Activated T-cell treated with anti-CD3 and anti-CD28 coated beads, Interleukin-2, amount 50 U/mL, for 72 hours (primary cell): ENCODE measurements at places on chromosomes 11 and 22. TPM values are rescaled to one million over a fixed set of nuclear protein-coding genes. Genes with fewer than 3 reads are reported as not detected.

DNA sequence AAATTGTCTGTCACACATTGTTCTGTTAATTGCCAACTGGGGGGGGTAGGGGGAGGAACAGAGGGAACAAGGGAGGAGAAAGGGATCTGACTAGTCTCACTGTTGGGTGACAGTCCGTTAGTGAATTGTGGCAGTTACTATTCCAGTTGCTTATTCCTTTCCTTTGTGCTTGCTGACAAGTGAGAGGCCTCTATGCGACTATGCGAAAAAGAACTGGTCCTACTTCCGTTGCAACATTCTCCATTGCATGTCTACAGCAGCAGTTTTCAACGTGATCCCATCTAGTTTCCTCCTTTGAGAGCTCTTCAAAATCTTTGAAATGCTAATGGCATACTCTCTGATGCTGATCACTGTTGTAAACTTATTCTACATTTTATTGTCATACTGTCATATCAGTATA, 672.2 kb downstream of the LRRC4C start:
- no peak overlapping the region for H3K4me3 ChIP-seq
- no peak for DNase-seq
- H3K36me3 ChIP-seq = peaks cover 3% of the 10 kb centered on the region
- H3K27ac ChIP-seq = no peak overlapping the region
- no peaks in the 10 kb centered on the region for H3K27me3 ChIP-seq
- no peaks in the 10 kb centered on the region for H3K4me1 ChIP-seq

OR51D1 gene
- total RNA-seq = not detected

YPEL1 gene
- 2.5 TPM for total RNA-seq

- peak overlapping the region; percentile 7 for H3K27ac ChIP-seq
- peaks cover 84% of the 10 kb centered on the region for H3K4me1 ChIP-seq
- peak overlapping the region; percentile 80 for H3K4me3 ChIP-seq
- DNase-seq = peak; percentile 34
Measured at GRCh38 chr11:96293598-96294021, 49.4 kb downstream of the MAML2 start.

GRCh38 chr22:48511781-48512327, 1315.8 kb downstream of the BRD1 start:
- no peak overlapping the region for H3K4me3 ChIP-seq
- no peaks in the 10 kb centered on the region for H3K4me1 ChIP-seq
- H3K36me3 ChIP-seq = no peaks in the 10 kb centered on the region
- no peak for DNase-seq

DNA sequence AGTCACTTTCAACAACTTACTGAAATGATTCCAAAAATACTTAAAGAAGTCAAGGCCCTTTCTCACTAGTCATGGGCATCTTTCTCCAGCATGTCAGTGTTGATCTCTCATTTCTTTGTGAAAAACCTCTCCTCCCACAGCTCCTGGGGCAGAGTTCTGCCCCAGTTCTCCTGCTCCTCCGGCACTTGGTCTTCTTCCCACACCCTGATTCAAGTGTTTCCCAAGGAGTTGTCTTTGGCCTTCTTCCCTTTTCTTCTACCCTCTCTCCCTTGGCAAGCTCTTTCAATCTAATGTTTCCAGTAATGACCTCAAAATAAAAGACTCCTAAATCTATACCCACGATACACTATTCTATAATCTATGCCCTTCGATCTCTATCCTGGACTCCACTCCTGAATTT, 42.1 kb upstream of the CCDC34 start:
- no peaks in the 10 kb centered on the region for H3K27me3 ChIP-seq
- DNase-seq = no peak
- H3K27ac ChIP-seq = no peak overlapping the region
- no peaks in the 10 kb centered on the region for H3K36me3 ChIP-seq

DNA sequence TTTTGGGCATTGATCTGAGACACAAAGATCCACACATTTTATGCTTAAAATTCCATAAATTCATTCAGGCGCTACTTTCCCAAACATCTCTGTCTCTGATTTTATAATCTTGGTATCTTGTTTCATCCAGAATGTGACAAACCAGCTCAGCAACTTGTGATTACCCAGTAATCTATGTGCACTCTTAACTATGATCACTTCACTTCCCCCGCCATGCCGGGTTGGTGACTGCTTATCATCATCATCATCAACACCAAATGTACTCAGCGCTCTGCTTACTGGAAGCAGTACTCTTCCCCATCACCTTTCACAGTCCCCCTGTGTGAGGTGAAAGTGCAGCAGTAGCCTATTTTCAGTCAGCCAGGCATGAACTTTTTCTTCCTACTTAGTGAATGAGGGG, 15.2 kb upstream of the MMP7 start:
- peaks cover 12% of the 10 kb centered on the region for H3K4me1 ChIP-seq
- no peaks in the 10 kb centered on the region for H3K36me3 ChIP-seq
- no peak overlapping the region for H3K4me3 ChIP-seq
- no peak overlapping the region for H3K27ac ChIP-seq
- H3K27me3 ChIP-seq = no peaks in the 10 kb centered on the region

GRCh38 chr11:34012734-34013133, 38.8 kb upstream of the CAPRIN1 start:
- no peak for DNase-seq
- no peaks in the 10 kb centered on the region for H3K36me3 ChIP-seq
- no peak overlapping the region for H3K27ac ChIP-seq
- H3K4me3 ChIP-seq = no peak overlapping the region
- peaks cover 8% of the 10 kb centered on the region for H3K27me3 ChIP-seq

DNA sequence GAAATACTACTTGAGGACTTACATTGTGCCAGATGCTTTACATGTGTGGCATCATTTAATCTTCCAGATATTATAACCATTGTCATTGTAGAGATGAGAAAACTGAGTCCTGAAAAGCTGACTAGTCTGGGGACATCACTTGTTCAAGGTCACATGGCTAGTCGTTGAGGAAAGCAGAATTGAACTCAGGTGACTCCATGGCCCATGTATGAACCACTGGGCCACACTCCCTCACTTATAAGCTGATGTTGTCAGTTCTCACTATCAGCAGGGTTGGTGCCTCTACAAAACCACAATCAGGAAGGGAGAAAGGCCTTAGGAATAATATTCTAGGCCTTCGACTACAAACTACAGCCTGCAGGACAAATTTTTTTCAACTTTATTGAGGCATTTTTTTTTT, 26.1 kb upstream of the ADA2 start:
- no peaks in the 10 kb centered on the region for H3K36me3 ChIP-seq
- H3K27ac ChIP-seq = no peak overlapping the region
- H3K4me1 ChIP-seq = peaks cover 25% of the 10 kb centered on the region
- H3K27me3 ChIP-seq = no peaks in the 10 kb centered on the region
- DNase-seq = no peak

GRCh38 chr11:577611-577894, 1.3 kb downstream of the PHRF1 start:
- peak overlapping the region; percentile 90 for H3K4me3 ChIP-seq
- no peak for DNase-seq
- H3K36me3 ChIP-seq = peaks cover 10% of the 10 kb centered on the region
- H3K27me3 ChIP-seq = peaks cover 13% of the 10 kb centered on the region
- H3K27ac ChIP-seq = peak overlapping the region; percentile 86
- H3K4me1 ChIP-seq = peaks cover 54% of the 10 kb centered on the region

OR4B1 gene
- total RNA-seq = not detected

- H3K4me3 ChIP-seq = no peak overlapping the region
- no peaks in the 10 kb centered on the region for H3K27me3 ChIP-seq
- no peak for DNase-seq
- H3K4me1 ChIP-seq = peaks cover 18% of the 10 kb centered on the region
- no peaks in the 10 kb centered on the region for H3K36me3 ChIP-seq
Measured at GRCh38 chr11:61957021-61957770, 7.0 kb downstream of the BEST1 start.

KCNJ4 gene
- not detected for total RNA-seq

DNA sequence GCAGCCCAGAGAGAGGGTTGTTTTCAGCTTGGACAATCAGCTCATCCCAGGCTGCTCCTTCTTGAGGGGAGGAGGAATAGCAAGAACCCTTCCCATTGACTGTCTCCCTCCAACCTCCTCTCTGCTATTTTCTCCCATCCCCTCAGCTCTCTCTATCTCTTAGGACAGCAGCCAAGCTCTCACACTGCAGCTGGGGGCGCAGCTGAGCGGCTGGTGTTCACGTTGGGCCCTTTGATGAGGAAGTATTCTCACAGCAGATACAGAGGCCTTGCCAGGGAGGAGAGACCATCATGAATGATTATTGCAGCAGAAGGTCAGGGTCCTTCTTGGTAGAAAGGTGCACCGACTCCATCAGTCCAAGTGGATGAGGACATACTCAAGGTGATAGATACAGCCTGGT, 26.5 kb upstream of the CADM1 start:
- no peak overlapping the region for H3K4me3 ChIP-seq
- H3K36me3 ChIP-seq = no peaks in the 10 kb centered on the region
- no peak overlapping the region for H3K27ac ChIP-seq
- peaks cover 8% of the 10 kb centered on the region for H3K27me3 ChIP-seq
- no peaks in the 10 kb centered on the region for H3K4me1 ChIP-seq

- DNase-seq = no peak
- H3K27me3 ChIP-seq = no peaks in the 10 kb centered on the region
- no peak overlapping the region for H3K4me3 ChIP-seq
- H3K36me3 ChIP-seq = peaks cover under 1% of the 10 kb centered on the region
Measured at GRCh38 chr11:88340366-88340935, 2.9 kb upstream of the CTSC start.

DNA sequence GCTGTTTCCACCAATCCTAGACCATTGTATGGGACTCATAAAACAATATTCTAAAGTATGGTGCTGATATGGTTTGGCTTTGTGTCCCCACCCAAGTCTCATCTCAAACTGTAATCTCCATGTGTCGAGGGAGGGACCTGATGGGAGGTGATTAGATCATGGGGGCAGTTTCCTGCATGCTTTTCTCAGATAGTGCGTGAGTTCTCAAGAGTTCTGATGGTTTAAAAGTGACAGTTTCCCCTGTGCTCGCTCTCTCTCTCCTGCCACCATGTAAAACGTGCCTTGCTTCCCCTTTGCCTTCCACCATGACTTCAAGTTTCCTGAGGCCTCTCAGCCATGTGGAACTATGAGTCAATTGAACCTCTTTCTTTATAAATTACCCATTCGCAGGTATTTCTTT, 29.2 kb upstream of the FEZ1 start:
- peaks cover 4% of the 10 kb centered on the region for H3K27me3 ChIP-seq
- H3K4me3 ChIP-seq = no peak overlapping the region
- peaks cover 6% of the 10 kb centered on the region for H3K36me3 ChIP-seq
- no peak overlapping the region for H3K27ac ChIP-seq

DNA sequence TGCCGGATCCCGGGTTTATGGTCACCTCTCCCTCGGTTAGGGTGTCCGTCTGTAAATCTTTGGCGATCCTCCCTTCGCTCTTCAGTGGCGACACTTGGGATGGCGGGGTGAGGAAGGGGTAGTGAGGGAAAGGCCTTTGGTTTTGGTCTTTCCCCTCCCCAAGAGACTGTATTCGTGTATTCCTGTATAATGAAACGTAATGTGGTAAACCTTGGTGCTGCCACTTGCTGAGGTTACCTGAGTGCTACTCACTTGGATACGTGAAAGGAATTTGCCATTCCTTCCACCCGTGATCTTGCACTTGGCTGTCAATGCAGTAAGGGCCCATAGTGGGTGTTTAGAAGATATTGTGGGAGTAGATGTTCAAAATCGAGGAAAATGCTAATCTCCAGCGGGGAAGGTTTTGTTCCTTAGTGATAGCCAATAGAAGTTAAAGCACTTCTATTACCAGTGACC, 578 bp upstream of the NUP160 start:
- peaks cover 5% of the 10 kb centered on the region for H3K36me3 ChIP-seq
- peak overlapping the region; percentile 95 for H3K27ac ChIP-seq
- DNase-seq = no peak
- no peaks in the 10 kb centered on the region for H3K27me3 ChIP-seq
